CD8-positive, alpha-beta memory T cell (primary cell): ENCODE measurements at places on chromosomes 16 and 17.

DNA sequence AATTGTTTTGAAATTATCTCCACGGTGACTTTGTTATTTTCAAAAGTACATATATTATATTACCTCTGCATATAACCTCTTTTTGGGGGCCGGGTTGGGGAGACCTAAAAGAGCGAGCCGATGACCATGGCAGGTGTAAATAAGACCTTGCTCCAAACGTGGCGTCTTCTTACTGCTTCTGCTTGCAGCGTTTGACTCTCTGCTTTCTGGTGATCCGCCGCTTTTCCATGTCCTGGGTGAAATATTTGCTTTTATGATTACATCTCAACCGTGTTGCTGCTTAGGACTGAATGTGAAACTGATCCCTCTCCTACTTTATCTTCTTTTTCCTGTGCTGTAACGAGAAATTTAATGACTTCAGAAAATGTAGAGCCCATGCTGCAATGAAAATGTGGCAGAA is 18.1 kb downstream of the ATMIN start:
- no peak for DNase-seq

GRCh38 chr16:27335349-27336053 is 21.7 kb downstream of the IL4R start:
- DNase-seq: no peak

DNA sequence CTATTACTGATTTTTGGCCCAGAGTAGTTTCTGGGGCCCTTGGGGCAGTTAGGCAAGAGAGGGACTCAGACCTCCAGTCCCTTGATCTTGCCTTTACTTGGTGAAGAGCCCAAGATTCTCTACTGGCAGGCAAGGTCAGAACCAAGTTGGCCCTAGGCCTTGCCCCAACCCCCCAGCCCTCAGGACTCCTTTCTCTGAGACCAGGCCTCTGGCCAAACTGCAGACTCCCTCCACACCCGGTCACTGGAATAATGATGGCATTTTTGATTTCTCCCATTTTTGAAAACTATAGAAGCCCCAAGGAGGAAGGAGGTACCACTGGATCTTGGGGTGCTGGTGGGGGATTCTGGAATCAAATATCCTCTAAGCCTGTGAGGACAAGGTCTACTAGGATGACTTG is 18.0 kb upstream of the HOXB9 start:
- no peak for DNase-seq

- no peak for DNase-seq
Observed at GRCh38 chr16:80938004-80938878, 68.4 kb downstream of the CMC2 start.

DNA sequence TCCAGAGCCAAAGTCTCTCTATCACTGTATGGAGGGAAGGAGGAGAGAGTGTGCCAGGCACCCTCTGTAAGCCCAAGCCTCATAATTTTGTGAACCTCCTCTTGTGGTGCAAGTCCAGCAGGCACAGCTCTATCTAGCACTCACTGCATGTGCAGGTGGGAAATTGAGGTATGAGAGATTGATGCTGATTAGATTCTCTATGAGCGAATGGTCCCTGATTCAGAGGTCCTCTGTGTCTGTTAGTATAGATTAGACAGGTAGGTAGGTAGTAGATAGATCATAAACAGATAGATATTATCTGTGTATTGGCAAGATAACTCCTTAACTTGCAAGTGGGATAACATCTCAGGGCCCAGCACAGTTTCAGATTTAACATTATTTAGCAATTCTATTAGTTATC is 209.5 kb downstream of the CNTNAP4 start:
- no peak for DNase-seq

- DNase-seq: no peak
Observed at GRCh38 chr17:76720211-76720610, 6.2 kb downstream of the JMJD6 start.

- DNase-seq: no peak
Observed at GRCh38 chr16:10943064-10943353, 741 bp upstream of the DEXI start.

- no peak for DNase-seq
Observed at GRCh38 chr17:56319531-56319930, 166.3 kb downstream of the ANKFN1 start.

DNA sequence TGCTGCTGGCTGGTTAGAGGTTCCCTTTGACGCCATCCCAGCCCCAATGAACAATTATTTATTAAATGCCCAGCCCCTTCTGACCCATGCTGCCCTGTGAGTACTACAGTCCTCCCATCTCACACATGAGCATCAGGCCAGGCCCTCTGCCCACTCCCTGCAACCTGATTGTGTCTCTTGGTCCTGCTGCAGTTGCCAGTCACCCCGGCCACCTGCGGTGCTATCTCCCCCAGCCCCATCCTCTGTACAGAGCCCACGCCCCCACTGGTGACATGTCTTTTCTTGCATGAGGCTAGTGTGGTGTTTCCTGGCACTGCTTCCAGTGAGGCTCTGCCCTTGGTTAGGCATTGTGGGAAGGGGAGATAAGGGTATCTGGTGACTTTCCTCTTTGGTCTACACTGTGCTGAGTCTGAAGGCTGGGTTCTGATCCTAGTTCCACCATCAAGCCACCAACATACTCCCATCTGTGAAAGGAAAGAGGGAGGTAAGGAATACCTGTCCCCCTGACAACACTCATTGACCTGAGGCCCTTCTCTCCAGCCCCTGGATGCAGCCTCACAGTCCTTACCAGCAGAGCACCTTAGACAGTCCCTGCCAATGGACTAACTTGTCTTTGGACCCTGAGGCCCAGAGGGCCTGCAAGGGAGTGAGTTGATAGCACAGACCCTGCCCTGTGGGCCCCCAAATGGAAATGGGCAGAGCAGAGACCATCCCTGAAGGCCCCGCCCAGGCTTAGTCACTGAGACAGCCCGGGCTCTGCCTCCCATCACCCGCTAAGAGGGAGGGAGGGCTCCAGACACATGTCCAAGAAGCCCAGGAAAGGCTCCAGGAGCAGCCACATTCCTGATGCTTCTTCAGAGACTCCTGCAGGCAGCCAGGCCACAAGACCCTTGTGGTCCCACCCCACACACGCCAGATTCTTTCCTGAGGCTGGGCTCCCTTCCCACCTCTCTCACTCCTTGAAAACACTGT is 11.3 kb downstream of the CX3CL1 start:
- DNase-seq: no peak

DNA sequence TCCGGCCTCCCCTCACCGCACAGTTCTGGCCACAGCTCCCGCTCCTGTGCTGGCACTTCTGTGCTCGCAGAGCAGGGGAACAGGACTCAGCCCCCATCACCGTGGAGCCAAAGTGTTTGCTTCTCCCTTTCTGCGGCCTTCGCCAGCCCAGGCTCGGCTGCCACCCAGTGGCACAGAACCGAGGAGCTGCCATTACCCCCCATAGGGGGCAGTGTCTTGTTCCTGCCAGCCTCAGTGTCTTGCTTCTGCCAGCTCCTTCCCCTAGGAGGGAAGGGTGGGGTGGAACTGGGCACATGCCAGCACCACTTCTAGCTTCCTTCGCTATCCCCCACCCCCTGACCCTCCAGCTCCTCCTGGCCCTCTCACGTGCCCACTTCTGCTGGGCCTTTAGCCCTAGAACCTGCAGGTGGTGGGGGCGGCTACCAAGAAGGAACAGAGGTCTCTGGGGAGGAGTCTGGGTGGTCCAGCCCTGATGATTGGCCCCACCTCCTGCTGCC is 645 bp upstream of the ELMO3 start:
- DNase-seq: no peak

- DNase-seq: no peak
Observed at GRCh38 chr17:40558300-40558889, 6.9 kb downstream of the CCR7 start.

DNA sequence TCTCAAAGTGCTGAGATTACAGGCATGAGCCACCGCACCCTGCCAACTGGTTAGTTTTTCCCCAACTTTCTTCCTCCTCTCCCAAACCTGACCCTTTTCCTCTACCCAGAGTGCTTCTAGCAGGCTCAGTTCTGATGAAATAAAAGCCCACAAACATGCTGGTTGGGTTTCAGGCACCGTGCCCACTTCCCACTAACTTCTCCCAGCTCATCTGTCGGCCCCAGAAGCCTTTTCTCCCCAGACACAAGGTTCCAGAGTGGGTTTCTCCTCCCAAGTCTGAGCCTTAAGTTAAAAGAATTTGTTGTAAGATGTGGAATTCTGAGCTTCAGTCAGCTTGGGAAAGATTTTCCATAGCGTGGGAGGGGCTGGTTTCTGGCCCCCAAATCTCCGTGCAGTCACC is 11.5 kb upstream of the SCN4A start:
- DNase-seq: no peak

- DNase-seq: no peak
Observed at GRCh38 chr17:32921017-32921416, 6.9 kb upstream of the TMEM98 start.

GRCh38 chr17:50363217-50364060 is 9.5 kb downstream of the MRPL27 start:
- no peak for DNase-seq

GRCh38 chr17:56919717-56920116 is 5.9 kb upstream of the TRIM25 start:
- no peak for DNase-seq

- DNase-seq: no peak
Observed at GRCh38 chr17:38797828-38798227, 1.5 kb downstream of the PIP4K2B start.

GRCh38 chr17:34412965-34413441 is 50.0 kb upstream of the CCL1 start:
- no peak for DNase-seq

DNA sequence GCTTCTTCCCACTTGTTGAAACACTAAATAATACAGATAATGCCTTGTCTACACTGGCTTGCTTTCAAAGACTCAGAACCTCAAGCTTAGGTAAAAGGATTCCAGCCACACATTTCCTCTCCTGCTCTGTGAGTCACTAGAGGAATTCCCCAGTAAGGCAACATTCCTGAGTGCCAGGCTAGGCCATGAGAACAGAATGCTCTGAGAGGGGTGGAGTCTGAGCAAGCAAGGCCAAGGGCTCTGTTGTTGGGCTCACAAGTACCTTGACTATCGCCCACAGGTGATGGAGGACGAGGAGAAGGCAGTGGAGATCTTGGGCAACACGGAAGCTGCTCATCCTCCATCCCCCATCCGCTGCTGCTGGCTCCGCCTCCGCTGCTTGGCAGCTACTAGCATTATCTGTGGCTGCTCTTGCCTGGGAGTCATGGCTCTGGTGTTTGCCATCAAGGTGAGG is 6.7 kb upstream of the PHKG2 start:
- DNase-seq: no peak

DNA sequence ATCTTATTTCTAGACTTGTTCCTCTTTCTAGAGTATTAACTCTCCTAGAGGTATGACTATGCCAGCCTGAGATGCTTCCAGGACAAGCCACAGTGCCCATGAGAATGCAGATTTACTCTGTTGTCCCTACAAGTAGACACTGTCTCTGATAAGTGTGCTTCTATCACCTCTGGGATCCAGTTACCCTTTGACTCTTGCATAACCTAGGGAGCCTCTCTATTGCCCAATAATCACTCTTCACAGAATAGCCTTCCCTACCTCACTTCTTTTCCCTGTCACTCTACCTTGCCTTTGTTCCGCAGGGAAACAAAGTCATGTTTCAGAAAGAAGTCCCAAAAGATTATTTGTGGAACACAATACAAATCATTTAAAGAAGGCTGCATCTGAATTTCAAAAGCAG is 1.6 kb upstream of the KRT34 start:
- DNase-seq: no peak

- DNase-seq: no peak
Observed at GRCh38 chr16:703406-703805, 2.2 kb downstream of the FBXL16 start.

DNA sequence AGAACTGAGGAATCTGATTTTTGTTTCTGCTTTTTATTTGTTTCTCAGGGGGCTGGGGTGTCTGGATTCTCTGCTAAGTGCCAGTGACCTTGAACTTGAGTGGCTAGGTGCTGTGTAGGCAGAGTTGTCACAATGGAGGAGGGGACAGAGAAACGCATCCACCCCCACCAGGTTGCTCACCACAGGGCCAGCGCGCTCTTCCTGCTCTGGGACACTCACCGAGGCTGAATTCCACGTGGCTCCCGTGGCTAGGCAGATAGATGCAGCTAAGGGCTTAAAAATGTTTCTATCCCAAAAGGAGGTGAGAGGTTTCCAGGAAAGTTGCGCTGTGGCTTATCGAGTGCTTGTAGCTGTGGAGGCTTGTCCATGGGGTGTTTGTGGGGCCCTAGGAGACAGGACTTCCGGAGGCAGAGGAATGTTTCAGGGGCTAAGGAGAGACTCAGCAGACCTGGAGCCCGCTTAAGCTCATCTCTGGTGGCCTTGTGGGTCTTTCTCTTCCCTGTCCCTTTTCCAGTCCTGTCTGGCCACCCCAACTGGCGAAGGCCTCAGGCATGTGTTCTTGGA is 36.8 kb downstream of the ADCY7 start:
- no peak for DNase-seq

DNA sequence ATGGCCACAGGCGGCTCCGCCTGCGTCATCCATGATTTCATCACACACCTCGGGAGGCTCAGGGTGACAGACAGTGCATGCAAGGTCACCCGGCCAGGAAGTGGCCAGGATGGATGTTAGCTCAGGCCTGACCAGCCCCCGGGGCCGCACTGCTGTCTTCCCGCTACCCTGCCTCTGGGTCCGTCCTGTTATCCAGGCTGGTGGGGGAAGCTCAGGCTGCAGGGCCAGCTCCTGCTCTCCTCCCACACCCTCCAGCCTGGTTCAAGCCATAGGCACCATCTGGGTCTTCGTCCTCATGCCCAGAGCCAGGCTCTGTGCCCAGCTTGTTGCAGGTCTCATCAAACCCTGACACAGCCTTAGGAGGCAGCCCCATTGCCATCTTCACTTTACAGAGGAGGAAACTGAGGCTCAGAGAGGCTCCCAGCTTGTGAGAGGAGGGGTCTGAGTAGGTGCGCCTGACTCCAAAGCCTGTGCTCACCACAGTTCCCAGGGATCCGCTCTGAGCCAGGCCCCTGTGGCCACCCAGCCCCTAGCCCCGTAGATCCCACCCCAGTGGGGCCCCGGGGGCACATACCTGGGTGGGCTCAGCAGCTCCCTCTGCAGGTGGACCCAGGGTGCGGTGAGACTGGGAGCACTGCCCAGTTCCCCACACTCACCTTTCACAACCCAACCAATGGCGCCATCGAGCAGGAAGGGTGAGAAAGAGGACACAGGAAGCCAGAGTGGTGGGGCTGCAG is 412 bp upstream of the ADGRG3 start:
- DNase-seq: no peak

DNA sequence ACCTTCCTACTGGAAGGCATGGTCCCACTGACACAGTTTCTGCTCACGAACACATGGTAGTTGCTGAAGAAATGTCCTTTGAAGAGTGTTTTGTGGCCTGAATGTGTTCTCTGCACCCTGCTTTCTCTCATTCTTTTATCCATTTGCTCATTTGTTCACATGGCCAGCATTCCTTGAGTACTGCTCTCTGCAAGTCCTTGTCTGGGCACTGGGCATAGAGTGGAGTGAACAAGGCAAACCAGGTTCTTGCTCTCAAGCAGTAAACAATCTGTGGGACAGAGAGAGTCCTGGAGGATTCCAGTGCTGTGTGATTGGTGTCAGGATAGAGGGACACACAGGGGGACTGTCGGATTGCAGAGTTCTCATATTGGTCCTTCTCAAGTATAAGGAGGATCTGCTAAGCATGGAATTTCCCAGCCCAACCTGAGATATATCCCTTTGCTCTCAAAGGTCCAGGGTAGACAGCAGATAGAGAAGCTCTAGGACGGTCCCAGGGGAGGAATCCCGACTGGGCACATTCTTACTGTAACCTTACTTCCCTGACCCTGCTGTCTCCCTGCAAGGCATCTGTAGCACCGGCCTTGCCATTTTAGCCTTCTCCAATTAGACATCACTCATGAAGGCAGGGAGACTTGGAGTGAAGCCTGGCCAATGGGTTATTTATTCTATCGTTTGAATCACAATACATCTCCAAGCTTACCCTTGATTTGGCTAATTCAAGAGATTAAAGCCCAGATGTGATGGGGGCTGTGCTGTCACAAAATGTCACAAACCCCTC is 32.3 kb downstream of the ARL4D start:
- DNase-seq: no peak

GRCh38 chr16:57315416-57315815 is 30.9 kb upstream of the PLLP start:
- DNase-seq: no peak
